Fibroblast of upper back skin (primary cell): ENCODE measurements at places on chromosomes 7 and 10.
A peak's percentile ranks its signal among the peaks of the same experiment; 100 is the strongest.

GRCh38 chr7:30977896-30978564 lies 14.3 kb downstream of the GHRHR start:
- DNase-seq, result peak; percentile 19

DNA sequence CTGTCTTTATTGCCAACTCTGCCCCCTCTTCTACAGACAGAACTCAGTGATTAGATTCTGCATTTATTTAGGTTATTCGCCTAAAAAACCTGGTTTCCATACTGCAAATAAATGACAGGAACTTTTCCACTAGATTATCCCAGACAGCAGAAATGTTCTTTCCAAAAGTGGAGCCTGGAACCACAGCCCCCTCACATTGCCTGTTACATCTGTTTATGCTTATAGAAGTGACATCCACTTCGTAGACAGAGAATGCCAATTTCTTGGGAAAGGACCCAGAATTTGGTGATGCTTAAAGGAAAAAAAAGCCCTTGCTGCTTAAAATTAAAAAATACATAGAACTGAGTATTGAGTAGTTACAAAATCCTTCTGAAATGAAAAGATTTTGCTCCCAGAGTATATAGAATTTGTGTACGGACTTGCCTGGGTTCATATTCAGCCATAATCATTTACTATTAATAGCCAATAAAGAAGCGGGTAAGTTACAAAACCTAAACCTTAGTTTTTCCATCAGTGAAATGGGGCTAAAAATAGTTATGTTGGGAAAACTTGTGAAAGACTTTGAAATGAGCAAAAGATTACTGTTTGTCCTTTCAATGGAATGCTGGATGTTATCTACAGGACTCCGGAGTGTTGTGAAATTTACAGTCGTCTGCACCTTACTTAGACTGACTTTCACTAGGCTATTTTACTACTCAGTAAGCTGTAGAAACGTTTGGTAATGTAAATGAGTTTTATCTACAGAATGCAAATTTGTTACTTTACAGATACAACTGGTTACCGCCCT lies 1.1 kb upstream of the PPP1R9A start:
- DNase-seq, result no peak

GRCh38 chr7:101535351-101535751 lies 93.7 kb downstream of the MYL10 start:
- DNase-seq, result no peak

DNA sequence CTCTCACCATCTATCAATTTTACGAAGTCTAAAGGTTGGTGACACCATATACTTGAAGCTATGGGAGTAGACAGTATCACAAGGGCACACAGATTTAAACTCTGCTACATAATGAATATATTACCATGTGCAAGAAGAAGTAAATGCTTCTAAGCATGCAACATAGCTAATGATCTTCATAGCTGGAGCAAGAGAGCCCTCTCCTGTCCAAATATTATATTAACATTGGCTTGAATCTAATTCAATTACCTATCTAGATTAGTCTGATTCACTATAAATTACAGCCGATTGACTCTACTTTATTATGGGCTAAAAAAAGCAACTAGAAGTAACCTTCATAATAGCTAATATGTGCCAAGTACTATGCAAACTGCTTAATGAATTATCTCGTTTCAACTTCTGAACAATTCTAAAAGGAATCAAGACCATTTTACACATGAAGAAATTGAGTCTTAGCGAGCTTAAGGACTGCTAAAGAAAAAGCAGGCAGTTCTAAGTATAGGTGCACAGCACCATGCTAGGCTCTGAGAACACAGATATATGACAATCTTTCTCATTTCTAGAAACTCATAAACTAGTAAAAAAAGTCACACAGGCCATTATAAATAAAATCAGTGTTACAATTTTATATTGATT lies 21.9 kb downstream of the FRA10AC1 start:
- peak; percentile 34 for DNase-seq

- DNase-seq, result peak; percentile 69
These were observed 28.8 kb downstream of the PTPN12 start for GRCh38 chr7:77565917-77566316.

DNA sequence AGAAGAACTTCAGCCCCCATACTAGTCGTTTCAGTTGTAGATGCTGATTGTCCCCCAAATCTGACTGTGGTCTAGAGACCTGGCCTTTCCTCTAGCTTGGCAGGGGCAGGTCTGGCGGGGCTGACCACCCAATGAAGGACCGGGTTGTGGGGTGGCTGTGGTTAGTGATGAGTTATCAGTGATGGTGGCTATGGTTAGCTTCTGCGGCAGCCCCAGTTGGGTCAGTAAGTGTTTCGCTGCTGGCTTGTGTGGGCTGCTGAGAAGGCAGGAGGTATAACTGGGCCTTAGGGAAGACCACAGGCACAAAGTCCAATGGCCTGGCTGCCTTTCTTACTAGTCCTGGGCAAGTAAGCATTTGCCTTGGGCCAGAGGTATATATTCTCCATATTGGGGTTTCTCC lies 21.3 kb downstream of the VWA2 start:
- no peak for DNase-seq

- DNase-seq, result peak; percentile 90
These were observed 36.8 kb downstream of the MYOF start for GRCh38 chr10:93445097-93445960.

- DNase-seq, result peak; percentile 29
These were observed 45.8 kb downstream of the DGKI start for GRCh38 chr7:137801003-137801402.

DNA sequence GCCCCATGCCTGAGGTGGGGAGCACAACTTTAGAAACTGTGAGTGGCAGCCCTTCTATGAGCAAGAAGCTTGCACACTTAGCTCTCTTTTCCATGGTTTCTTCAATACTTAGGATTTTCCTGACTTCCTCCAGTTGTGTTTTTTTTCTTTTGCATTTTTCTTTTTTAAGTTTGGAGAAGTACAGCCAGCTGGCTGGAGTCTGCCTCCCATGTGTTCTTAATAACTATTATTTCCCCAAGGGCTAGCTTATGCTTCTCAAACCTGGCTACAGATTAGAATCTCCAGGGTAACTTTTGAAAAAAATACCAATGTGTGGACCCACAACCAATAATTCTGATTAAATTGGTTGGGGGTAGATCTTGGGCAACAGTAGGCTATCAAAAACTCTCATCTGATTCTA lies 37.4 kb upstream of the MEOX2 start:
- peak; percentile 54 for DNase-seq
